ENCODE measurements at places on chromosomes 4 and X.

DNA sequence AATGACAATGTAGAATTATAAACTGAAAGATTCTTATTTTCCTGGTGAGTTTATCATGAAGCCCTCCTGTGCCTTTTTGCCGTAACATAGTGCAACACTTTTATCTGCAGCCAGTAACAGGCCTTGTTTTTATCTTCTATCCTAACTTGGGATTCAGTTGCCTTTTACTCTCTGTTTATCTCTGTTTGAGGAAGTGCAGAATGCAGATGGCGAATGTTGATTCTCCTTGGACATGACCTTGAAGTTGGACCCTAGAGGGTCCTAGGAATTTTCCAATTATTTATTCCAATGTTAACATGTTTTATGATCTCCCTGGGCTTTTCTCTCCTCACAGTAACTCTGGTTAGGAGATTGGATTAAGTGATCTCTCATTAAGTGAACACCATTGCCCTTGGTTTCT is 165.0 kb downstream of the FMR1NB start:
- no peak for DNase-seq

DNA sequence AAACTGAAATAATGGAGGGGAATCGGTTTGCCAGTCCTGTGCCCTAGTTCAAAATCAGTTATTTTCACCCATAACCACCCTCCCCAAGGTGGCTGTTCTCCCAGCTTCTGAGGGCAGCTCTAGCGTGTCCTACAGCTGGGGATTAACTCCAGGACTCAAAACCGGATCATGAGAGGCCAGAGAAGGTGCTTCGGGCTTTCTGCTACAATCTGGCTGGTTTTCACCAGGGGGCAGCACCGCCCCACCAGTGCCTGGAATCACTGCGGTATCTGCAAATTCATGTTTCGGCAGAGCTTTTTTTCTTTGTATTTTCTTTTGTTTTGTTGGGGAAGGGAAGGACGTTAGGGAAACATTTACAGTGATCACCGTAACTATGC is 28.4 kb downstream of the PDHA1 start:
- DNase-seq, result peak; percentile 72

- DNase-seq, result no peak
Measured at GRCh38 chr4:107351196-107351595, 315.1 kb upstream of the DKK2 start.

- DNase-seq, result no peak
Measured at GRCh38 chr4:82776925-82777542, 21.6 kb downstream of the SCD5 start.

DNA sequence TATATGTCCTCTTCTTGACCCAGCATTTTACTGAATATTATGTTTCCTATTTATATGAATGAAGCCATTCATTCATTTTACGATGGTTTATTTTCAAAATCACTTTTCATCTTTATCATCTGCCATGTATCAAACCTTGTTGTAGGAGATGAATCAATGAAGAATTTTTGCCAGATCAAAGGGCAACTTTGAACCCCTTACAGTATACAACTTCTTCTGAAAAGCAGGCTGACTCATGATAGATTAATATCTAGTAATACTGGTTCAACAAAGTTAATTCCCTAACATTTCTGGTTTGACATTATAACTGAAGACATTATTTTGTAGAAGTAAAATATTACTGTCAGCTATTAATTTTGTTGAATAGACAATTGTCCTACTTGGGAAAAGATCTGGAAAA is 226.0 kb downstream of the RPA4 start:
- DNase-seq, result no peak
